Natural killer cell treated with Interleukin-12 subunit alpha and Interleukin-12 subunit beta and Interleukin-15 and Interleukin-18, amount 100 ng/mL, for 72 hours (primary cell): ENCODE measurements at places on chromosomes 4 and X.
A peak's percentile ranks its signal among the peaks of the same experiment; 100 is the strongest.

GRCh38 chr4:83516042-83516772 is 19.7 kb upstream of the GPAT3 start:
- DNase-seq = no peak

- peak; percentile 35 for DNase-seq
These were observed 36.8 kb upstream of the SPON2 start for GRCh38 chr4:1208970-1209704.

DNA sequence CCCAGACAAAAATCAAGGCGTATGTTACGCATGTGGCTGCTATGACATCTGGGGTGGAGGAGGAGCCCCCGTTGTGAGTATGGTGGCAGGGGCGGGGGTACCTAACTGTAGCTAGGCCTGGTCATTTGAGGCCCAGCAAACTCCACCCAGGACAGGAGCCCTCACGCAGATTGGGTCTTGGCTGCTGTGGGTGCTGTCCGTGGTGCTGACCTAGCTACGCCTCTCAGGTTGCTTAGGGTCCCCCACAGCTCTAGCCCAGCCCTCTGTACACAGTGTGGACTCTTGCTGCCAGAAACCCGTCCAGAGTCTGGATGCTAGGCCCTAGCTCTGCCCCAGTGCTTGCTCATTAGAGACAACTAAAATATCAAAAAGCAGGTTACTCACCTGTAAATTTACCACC is 146.7 kb upstream of the PSAPL1 start:
- no peak for DNase-seq

DNA sequence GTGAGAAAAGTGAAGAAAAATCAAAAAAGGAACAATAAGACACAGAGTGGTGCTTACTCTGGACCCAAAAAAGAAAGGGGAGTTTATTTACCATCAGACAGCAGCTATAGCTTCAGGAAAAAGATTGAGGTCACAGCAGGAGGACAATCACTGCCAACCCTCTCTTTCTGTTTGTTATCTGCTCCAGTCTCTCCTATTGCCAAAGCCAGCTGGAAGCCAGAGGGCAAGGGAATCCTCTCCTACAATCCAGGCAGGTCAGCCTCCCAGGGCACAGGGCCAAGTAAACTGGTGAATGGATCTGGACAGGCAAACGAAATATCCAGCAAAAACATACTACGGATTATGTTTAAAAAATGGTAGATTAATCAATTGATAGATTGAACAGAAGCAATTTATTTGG is 306.9 kb upstream of the SLIT2 start:
- DNase-seq = no peak

DNA sequence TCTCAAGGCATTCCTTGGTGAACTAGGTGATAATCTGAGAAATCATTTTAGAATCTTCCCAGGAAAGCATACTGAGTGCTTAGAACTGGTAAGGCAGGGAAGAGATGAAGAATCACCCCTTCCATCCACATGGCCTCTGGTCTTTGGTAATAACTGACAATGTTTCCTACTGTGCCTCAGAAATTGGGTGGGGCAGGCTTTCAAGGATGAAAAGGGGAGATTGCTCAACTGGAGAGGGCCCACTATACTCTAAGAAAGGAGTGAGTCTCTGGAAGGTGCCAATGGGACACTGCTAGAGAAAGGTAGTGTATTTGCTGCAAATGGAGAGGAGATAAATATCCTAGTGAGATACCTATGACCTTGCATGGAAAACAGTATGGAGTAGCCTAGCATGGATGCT is 135.0 kb upstream of the SCML1 start:
- no peak for DNase-seq

DNA sequence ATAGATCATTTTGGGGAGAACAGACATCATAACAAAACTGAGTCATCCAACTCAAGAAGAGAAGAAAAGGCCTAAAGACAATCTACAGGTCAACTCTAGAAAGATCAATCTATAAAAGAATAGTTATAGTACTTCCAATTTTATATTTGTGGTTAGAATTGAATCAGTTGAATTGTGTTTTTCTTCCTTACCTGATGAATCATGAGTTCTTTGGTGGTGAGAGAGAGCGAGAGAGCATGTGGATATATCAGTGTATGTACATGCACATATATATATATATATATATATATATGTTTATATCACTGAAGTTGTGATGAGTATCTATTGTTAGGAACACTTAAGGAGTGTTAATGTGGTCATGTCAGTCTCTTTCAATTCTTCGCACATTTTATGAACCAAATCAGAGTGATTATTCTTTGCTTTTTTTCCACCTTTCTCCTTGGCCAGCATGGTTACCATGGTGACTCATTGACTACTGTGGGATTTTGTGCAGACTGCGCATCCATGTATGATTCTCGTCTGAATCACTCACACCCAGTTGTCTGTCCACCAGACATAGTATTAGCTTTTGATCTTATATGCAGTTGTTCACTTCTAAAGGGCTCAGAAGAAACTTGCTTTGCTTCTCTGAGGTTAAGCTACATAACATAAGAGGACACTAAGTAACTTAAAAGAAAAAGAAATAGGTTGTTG is 90.4 kb upstream of the RAB40AL start:
- no peak for DNase-seq

DNA sequence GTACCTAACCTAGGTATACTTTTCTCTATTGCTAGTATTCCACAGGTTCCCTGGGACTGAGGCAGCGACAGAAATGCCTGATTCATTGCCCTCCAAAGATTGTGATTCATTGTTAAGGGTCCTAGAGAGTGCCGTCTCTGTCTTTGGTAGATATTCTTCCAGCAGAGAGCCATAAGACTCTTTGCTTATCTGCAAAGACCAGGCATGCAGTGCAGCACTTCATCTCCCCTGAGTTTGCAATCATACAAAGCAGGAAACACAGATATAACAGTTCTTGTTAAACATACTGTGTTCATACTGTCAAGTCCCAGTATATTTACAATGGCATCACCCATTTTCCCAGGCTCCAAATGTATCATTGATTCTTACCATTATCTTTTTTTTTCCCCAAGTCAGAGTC is 47.7 kb downstream of the KLF8 start:
- DNase-seq = no peak

DNA sequence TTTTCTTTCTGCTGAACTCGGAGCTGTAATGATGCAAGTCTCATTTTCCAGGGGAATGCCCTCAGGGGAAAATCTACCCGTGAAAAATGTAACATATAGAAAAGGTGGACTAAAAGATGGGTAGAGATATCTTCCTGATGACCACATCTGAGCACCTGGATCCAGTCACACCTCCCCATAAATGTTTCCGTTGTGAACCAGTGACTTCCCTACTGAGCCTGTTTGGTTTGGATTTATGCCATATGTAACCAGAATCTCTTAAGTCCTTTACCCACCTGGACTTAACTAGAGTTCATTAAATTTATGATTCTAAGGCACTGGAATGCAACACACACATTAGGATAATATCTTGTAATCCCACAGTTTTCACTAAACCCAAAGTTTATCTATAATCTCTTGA is 171.1 kb downstream of the ZNF330 start:
- no peak for DNase-seq

- no peak for DNase-seq
These were observed at the start of gene XK for GRCh38 chrX:37685381-37686359. Gene XK (plus strand): TSS chrX:37685791. CDS start chrX:37685962, 171 bp downstream.

GRCh38 chr4:184645904-184646610 is 3.2 kb downstream of the CASP3 start:
- DNase-seq = no peak

DNA sequence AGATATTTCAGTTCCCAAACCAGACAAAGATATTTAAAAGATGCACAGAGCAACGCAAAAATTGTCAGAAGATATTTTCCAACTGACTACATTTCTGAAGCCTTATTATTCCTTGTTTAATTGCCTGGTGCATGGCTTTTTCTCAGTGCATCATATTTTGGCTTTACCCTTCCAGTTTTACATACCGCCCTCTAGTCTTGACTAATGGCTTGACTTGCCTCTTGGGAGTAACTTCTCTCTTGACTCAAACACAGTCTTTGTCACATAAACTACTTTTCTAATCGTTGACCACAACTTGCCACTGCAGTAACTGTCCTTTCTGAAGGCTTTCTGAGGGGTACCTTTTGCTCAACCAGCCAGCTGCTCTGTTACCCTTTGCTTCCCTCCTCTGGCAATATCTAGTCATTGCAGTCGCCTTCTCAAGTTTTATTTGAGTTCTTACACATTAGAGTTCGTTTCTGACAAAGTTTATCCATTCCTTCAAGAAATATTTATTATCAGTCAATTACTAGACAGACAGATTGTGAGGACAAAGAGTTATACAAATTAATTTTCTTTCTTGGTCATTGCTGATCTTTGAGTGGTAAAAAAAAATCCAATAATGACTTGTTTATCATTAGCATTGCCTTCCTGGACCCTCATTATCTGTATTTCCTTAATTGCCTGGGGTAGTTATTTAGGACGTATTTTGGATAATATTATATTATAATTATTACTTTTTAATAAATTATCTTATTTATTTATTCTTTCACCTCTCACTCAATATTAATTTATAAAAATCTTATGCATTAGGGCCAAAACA is 506.9 kb upstream of the PCDH10 start:
- DNase-seq = no peak

DNA sequence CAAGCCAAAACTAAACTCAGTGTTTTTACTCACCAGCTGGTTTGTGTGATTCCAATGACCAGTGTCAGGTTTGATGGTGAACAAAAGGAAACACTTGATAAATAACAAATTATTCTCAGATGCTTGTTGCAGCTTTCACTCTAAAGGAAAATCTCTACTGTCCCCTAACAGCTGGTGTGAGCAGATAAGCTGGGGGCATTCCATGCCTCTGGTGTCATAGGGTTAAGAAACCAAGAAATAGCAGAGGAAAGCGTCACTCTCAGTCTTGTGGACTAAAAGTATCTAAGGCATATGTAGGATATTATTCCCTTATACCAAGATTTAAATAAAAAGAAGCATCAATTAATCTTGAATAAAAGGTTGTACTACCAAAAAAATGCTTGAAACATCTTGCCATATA is 24.3 kb downstream of the TRPC5 start:
- DNase-seq = no peak

DNA sequence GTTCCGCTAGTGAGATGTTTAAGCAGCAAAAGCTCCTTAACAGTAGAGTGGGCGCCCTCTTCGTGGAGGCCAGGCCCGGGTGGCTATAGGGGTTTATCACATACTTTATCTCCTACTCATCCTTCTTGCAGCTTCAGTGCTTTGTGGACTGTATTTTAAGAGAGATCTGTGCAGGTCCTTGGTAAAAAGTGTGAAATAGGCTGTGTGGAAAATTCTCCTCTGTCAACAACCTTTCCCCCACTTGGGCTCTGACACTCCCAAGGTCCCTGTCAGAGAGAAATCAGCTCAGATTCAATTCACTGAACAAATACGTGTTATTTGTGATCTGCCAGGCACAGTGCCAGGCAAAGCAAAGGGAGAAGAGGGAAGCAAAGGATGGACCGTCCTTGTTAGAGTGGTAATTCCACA is 214.3 kb upstream of the PPARGC1A start:
- no peak for DNase-seq

- no peak for DNase-seq
These were observed 404.6 kb upstream of the FAT1 start for GRCh38 chr4:187128222-187128621.

DNA sequence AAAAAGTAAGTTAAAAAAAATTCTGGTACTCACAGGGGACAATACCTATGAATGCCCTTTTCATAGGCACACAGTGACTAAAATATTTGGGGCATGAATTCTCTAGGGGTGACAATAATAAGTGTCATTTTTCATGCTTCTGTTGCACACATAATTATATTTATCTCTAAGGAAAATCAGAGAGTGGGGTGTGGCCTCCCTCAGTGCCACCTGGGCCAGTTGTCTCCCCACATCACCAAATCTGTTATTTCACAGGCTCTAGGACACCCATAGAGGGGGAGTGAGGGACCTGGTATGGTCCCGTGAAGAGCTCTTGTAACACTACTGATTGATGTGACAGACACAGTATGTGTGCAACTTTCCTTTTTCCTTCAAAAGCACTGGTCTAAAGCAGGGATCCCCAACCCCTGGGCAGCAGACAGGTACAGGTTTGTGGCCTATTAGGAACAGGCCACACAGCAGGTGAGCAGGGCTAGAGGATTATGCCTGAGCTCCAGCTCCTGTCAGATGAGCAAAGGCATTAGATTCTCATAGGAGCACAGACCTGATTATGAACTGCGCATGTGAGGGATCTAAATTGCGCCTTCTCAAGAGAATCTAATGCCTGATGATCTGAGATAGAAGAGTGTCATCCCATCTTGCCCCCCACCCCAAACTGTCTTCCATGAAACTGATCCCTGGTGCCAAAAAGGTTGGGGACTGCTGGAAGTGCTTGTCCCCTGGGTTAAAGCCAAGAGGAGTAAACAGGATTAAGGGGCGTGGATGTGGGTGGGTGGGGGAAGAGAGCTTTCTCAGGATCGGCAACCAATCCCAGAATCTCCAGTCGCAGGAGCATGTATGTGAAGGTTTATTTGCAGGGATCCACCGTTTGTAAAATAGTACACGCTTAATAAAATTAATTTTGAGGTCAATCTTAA is 856 bp downstream of the SLC9B1 start:
- DNase-seq = no peak

GRCh38 chr4:141210168-141210567 is 10.5 kb upstream of the ZNF330 start:
- DNase-seq = no peak

- DNase-seq = no peak
These were observed 127.2 kb upstream of the GPC4 start for GRCh38 chrX:133542476-133542875.

GRCh38 chr4:144562019-144562705 is 83.8 kb upstream of the HHIP start:
- no peak for DNase-seq

- DNase-seq = no peak
These were observed at the start of gene FGB for GRCh38 chr4:154562697-154563254. Gene FGB (plus strand): TSS chr4:154563011. CDS start chr4:154563019, 8 bp downstream.

DNA sequence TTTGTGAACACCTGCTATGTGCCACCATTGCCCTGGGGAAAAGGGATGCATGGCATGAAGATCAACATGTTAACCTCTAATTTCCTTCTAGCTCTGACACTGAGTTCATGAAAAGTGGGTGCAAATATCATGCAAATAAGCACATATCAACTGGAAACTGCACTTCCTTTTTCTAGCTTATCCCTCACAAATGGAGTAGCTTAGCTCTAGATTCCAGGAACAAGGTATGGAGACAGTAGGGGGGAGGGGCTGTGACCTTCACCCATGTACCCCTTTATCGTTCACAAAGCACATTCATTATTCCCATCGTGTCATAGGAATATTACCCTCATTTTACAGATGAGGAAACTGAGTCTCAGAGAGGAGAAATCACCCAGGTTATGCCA is 37.4 kb downstream of the STARD8 start:
- DNase-seq = no peak

- DNase-seq = no peak
These were observed 2750.2 kb downstream of the ARAP2 start for GRCh38 chr4:33494150-33494549.

GRCh38 chr4:94516999-94517398 is 65.3 kb downstream of the PDLIM5 start:
- DNase-seq = no peak

GRCh38 chrX:55167124-55167803 is 52.9 kb upstream of the PAGE5 start:
- no peak for DNase-seq
